ENCODE measurements at places on chromosomes 16 and 17.

DNA sequence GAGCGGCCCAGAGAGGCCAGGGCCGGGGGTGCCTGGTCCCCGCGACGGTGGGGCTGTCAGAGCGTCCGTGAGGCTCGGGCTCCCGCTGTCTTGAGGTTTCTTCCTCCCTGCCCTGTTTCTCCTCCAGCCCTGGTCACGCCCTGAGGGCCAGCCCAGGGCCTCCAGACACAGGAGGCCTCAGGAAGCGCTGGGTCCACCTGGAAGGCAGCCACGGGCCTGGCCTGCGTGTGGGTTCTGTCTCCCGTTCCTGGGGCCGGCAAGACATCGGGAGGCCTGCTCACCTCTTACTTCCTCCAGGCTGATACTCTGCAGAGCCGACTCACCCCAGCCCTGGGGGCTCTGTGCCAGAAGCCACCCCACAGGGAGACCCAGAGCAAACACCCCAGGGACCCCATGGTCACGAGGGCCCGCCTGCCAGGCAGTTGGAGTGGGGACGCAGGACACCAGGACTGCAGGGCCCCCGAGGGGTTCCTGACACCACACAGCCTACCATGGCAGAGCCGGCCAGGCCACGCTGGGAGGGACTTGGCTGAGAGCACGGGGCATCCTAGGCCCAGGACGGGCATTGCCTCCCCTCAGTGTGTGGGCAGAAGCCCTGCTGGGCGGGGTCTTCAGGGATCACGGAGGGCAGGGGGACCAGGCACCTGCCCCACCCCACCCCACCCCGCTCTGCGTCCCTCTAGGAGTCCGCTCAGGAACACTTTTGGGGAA lies 18.9 kb upstream of the CACNA1H start:
- no peak for DNase-seq

DNA sequence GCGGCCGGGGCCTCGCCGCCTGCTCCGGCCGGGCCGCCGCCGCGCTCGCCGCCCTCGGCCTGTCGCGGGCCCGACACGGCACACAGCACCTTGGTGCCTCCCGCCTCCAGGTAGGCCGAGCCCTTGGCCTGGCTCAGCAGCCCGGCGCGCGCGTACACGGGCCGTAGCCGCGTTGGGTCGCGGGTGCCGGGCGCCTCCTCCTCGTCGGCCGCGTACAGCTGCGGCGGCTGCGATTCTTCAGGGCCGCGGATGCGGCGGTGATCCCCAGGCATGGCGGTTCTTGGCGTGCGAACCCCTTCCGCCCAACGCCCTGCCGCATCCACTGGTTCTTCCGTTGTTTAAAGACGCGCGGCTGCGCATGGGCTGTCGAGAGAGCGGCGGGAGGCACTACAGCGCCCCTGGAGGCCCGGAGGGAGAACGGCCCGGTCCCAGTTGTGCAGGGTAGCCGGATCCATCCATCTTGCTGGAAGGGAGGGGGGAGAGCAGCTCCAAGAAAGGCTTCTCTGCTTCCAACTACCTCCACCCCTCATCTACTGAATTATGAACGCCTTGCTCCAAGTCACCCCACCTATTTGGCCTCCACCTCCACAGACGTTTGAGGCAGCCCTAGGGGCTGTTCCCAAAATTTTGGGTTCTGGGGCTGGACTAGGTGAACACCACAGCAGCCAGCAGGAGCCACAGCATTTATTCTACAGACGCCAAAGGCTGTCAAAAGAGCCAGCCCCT lies at the start of gene EXOSC6:
TSS of gene EXOSC6 (minus strand) at position 312 of the 726 bp plus-strand sequence. CDS start at position 272, 40 bp downstream.
- DNase-seq = peak; percentile 84

DNA sequence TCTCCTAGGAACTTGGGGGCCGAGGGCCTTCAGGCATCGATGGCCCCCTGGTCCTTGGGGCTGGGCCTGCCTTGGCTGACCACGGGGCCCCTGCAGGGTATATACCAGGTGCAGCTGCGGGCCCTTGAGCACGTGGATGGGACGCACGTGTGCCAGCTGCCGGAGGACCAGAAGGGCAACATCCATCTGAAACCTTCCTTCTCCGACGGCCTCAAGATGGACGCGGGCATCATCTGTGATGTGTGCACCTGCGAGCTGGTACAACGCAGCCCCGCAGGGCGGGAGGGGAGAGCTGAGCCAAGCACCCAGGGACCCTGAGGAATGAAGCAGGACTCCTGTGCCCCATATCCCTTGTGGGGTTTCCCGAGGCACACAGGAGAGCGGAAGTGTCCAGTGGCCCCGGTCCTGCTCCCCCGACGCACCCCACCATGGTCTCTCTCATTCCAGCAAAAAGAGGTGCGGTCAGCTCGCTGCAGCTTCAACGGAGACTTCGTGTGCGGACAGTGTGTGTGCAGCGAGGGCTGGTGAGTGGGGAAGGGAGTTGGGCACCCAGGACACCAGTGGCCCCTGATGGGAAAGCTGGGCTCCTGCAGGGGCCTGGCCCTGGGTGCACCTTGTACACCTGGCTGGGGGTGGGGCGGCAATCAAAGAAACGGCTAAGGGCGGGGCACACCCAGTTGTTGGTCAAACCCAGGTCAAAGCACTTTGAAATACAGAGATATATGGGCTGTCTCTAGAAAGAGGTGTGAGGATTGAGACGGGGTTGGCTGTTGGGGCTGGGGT lies 10.6 kb downstream of the ITGB4 start:
- no peak for DNase-seq

- DNase-seq = no peak
Measured at GRCh38 chr16:14310519-14310991, 239.4 kb downstream of the MRTFB start.

DNA sequence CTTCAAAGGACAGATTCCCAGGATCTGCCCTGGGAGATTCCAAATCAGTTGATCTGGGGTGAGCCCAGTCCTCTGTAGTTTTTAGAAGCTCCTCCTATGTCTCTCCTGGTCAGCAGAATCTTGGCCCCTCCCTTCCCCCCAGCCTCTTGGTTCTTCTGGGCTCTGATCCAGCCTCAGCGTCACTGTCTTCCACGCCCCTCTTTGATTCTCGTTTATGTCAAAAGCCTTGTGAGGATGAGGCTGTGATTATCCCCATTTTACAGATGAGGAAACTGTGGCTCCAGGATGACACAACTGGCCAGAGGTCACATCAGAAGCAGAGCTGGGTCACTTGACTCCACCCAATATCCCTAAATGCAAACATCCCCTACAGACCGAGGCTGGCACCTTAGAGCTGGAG lies 840 bp upstream of the CDH5 start:
- no peak for DNase-seq

DNA sequence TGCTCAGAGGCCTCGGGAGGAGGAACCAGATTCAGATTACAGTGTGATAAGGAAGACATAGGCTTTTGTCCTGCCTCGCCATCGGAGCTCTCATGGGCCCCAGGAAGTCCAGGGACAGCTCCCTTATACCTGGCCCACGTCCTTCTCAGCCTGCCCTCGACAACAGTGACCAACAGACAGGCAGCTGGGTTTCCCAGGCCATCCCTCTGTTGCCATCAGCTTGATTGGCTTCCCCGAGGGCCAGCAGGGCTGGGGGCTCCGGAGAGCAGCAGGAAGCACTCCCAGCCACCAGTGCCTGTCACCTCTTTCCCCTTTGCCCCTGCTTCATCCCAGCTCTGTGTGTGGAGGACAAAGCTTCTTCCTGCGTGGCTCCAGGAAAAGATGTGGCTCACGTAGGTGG lies 17.6 kb downstream of the CD300A start:
- no peak for DNase-seq
